Fibroblast of the aortic adventitia (primary cell): ENCODE measurements at places on chromosomes 1 and 21.

DNA sequence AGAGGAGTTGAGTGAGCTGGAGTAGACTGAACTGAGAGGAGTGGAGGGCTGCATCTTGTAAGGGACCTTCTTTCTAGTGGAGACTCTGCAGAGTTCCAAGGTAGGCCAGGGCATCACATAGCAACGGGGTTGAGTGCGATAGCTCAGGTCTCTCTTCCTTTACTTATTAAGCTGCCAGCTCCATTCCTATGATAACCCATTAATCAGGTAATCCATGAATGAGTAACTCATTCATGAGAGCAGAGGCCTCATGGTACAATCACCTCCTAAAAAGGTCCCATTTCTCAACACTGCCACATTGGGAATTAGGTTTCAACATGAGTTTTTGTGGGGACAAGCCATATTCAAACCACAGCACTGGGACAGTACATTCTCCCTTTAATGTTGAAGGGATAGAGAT is 21.3 kb downstream of the VN1R5 start:
- DNase-seq = no peak

DNA sequence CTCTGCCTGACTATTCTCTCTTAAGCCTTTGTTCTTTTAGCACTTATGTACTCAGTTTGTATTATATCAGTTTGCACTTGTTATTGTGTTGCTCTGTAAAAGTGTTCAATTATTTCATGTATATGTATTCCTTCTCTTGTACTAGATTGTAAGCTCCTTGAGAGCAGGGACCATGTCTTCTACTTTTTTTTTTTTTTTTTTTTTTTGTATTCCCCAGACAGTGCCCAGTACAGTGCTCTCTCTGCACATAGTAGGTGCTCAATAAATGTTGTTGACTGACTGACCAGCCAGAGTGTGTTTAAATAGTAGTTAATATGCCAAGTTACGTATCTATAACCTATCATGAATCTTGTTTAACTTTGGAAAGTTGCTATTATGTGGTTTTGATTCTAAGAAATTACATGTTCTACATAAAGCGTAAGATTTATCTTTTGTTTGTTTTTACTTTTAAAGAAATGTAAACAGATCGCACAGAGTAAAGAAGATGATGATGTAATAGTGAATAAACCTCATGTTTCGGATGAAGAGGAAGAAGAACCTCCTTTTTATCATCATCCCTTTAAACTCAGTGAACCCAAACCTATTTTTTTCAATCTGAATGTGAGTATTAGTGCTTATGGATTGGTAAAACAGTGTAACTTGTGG is 16.1 kb downstream of the SON start:
- no peak for DNase-seq

- no peak for DNase-seq
Measured at GRCh38 chr1:199914546-199914945, 113.0 kb upstream of the NR5A2 start.

- DNase-seq = no peak
Measured at GRCh38 chr1:37148663-37149062, 114.3 kb upstream of the GRIK3 start.

- DNase-seq = no peak
Measured at GRCh38 chr1:30788580-30789387, 31.2 kb upstream of the LAPTM5 start.
